ENCODE measurements at places on chromosomes 5 and 9. TPM values are rescaled to one million over a fixed set of nuclear protein-coding genes. Genes with fewer than 3 reads are reported as not detected.

- DNase-seq, result no peak
Measured at GRCh38 chr9:98045234-98046179, 11.0 kb upstream of the NANS start.

The C5orf52 gene
- total RNA-seq, result not detected

DNA sequence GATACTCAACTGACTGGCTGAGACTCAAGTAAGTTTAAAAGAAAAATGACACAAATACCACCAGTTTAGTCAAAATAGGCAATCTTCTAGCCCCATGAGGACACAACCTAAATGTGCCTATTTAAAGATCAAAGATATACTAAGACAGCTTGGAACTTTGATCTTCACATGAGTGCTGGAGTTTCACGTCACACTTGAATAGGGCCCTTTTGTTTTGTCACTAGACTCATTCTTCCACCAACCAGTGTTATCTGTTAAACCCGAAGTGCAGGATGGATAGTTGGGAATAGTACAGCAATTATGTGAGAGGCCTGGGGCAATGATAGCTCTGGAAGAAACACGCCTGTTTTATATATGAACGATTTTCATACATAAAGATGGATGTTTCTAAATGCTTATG is 792.8 kb upstream of the NUDT12 start:
- DNase-seq, result no peak

GRCh38 chr5:141003031-141003430 is 36.8 kb downstream of the PCDHAC2 start:
- no peak for DNase-seq

The LCN1 gene
- total RNA-seq, result 0.81 TPM

The GRXCR2 gene
- total RNA-seq, result not detected

- no peak for DNase-seq
Measured at GRCh38 chr5:10124287-10124686, 125.4 kb downstream of the ATPSCKMT start.

Measured in aorta (tissue), 5 donors.